ENCODE measurements at places on chromosomes 13 and 19.

- DNase-seq: peak; percentile 82
These were observed 24.1 kb upstream of the UBAC2 start for GRCh38 chr13:99176309-99177276.

DNA sequence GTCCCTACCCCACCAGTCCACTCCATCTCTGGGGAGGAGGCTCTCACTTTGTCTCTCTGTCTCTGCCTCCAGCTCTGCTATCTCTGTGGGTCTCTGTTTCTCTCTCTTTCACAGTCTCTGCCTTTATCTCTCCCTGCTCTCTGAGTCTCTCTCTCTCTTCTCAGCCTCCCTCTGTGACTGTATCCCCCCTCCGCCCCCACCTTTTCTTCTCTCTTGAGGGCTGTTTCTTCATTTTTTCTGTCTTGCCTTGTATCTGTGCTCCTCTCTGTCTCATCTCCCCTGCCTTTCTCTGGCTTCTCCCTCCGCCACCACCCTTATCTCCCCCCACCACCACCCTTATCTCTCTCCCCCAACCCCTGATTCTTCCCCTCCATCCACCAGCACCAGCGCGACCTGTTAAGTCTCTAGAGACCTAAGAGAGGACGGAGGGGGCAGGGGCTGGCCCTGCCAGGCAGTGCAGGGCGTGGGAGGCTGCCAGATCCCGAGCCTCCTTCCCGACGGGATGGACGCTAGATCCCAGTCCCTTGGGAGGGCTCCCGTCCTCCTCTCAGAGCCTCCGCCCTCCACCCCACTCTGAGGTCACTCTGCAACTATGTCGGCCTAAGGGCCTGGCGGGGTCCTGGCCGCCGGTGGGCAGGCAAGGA lies 1.0 kb downstream of the AXL start:
- DNase-seq: no peak

DNA sequence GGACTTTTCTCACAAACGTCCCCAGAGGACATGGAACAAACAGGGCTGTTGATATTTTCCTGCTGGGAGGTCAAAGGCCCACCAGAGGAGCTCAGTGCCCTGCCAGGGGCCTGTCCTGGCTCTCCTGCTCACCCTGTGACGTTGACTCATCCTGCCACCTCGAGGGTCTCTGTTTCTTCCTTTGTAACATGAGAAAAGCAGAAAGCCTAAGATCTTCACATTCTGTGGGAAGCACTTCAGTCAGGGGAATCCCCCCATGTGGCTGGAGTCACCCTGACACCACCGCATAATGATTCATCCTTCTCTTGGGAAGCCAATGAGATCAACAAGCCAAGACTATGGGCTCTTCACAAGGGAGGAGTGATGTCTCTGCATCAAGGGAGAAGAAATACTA lies 147.9 kb downstream of the KATNAL1 start:
- DNase-seq: no peak

DNA sequence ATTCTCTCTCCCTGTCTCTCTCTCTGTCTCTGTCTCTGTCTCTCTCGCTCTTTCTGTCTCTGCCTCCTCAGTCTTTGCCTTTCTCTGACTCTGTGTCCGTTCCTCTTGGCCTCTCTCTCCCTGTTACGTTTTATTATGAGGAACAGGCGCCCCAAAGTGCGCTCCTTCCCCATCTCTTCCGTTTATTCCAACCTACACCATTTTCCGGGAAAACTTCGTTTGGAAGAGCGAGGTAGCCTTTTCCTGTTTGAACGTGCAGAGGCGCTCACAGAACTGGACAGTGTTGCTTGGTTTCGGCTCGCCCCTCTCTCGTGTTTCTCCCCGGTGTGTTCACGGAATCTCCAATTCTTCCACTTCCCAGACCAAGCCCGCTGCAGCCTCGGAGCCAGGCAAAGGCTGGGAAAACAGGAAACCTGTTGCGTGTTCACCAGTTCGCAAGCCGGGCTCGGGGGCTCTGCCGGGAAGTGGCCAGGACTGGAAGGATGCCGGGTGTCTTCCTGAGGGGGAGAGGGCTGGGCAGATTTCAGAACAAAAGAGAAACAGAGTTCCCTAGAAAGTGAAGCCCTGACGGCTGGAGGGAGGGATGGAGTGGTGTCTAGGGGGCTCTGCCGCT lies 605 bp downstream of the TMEM255B start:
- no peak for DNase-seq

- no peak for DNase-seq
These were observed 1555.5 kb downstream of the UQCRFS1 start for GRCh38 chr19:27657271-27658051.

- DNase-seq: no peak
These were observed 4.7 kb upstream of the CYP2A13 start for GRCh38 chr19:41083516-41083915.

DNA sequence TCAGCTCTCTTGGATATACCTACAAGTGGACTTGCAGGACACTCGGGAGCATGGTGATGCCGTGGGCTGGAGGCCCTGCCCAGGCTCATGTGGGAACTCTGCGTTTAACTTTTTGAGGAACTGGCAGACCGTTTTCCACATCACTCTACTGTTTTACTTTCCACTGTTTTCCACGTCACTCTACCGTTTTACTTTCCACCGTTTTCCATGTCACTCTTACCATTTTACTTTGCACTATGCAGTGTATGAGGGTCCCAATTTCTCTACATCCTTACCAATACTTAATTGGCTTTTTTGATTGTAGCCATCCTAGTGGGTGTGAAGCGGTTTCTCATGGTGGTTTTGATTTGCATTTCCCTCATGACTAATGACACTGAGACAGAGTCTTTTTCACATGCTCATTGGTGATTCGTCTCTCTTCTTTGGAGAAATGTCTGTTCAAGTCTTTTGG lies 40.5 kb downstream of the GATAD2A start:
- no peak for DNase-seq

DNA sequence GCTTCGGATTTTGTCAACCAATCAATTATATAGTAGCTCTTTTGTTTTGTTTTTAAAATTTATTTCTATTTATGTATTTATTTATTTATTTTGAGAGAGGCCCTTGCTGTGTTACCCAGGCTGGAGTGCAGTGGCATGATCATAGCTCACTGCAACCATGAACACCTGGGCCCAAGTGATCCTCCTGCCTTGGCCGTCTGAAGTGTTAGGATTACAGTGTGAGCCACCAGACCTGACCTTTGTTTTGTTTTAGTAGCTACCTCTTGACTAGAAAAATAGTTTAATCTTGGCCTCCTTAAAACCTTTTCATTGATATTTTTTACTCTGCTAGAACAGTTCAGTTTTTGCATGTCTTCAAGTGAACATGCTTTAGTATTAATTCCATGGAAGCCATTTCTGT lies 15.1 kb downstream of the GARRE1 start:
- no peak for DNase-seq

GRCh38 chr19:17965370-17966128 lies 1.4 kb upstream of the KCNN1 start:
- no peak for DNase-seq

GRCh38 chr13:71619096-71619495 lies 247.9 kb downstream of the DACH1 start:
- no peak for DNase-seq

DNA sequence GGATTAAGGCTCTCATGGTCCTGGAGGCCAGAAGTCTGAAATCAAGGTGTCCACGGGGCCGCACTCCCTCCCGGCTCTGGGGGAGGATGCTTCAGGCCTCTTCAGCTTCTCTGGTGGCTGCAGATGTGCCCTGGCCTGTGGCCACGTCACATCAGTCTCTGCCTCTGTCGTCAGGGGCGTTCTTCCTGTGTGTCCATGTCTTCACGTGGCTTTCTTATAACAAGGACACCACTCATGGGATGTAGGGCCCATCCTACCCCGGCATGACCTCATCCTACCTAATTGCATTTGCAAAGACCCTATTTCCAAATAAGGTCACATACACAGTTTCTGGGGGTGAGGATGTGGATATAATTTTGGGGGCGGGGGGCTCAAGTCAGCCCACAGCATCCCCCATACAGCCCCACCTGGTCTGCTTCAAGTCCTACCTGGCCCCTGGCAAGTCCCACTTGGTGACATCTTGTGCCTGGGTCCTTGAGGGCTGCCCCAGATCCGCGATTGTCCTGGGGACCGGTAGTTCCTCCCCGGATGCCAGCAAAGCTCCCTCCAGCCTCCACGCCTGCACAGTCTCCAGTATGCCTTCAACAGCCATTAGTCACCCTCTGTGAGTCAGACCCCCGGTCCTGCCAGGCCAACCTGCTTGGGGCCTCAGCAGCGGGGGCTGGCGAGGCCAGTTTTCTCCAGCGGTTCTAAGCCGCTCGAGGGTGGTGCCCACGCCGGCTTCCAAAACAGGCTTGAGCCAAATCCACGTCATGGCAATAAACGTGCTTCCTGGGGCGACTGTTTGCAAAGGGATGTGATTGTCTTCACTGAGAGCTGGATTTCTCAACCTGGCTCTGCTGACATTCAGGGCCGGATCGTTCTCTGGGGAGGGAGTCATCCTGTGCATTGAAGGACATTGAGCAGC lies 32.2 kb downstream of the MYO9B start:
- DNase-seq: peak; percentile 74

- no peak for DNase-seq
These were observed 57.1 kb downstream of the ALOX5AP start for GRCh38 chr13:30792285-30793000.

DNA sequence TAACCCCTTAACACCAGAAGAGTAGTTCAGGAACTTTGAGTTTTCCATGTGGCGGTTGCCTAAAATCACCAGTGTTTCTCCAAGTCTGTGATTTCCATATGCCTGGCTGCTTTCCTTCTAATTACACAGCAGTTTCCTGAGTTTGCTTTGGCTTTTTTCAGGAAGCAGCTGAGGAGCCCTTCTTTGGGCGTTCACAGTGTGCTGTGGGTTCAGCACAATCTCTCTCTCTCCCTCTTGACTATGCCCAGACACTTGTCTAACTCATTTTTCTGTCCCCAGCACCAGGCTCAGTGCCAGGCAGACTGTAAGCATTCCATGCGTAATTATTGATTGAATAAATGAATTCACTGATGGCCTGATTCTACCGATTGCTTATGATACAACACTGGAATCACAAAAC lies 19.7 kb downstream of the SCEL start:
- DNase-seq: no peak

DNA sequence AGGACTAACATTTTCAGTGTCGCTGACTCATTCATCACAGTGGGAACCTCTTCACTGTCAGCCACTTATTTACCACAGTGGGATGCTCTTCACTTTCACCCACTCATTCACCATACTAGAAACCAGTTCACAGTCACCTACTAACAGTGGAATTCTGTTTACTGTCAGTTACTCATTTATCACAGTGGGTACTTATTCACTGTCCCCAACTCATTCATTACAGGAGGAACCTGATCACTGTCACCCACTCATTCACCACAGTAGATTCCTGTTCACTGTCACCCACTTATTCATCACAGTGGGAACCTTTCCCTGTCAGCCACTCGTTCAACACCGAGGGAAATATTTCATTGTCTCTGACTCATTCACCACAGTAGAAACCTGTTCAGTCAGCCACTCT lies 10.1 kb upstream of the ZNF85 start:
- DNase-seq: no peak

DNA sequence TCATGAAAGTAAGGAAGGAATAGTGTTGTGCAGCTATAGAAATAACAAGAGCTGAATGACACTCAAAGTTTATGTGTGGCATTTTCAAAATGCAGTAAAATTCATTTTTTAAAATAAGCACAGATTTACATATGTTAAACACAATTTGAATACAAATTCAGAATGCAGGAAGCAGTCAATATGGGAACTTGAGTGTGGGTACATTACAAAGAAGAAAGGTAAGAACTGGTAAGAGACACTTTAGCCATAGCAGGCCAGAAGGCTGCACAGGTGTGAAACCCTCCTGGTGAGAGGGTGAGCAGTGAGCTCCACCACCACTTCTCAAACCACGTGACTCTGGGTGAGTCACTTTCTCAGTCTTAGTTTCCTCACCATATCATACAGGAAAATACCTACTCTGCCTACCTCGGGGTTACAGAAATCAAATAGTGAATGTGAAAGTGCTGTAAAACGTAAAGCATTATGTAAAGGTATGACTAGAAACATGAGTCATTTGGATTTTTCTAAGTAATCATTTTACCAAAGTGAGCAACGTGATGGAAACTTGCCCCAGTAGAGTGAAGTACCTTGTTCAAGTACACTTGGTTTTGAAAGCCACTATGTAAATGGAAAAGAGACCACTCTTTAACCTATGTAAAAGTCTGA lies 40.5 kb downstream of the USP12 start:
- DNase-seq: peak; percentile 86

GRCh38 chr13:30675717-30676116 lies 58.0 kb downstream of the USPL1 start:
- DNase-seq: no peak

- no peak for DNase-seq
These were observed 30.9 kb upstream of the CXCL17 start for GRCh38 chr19:42473686-42474085.

DNA sequence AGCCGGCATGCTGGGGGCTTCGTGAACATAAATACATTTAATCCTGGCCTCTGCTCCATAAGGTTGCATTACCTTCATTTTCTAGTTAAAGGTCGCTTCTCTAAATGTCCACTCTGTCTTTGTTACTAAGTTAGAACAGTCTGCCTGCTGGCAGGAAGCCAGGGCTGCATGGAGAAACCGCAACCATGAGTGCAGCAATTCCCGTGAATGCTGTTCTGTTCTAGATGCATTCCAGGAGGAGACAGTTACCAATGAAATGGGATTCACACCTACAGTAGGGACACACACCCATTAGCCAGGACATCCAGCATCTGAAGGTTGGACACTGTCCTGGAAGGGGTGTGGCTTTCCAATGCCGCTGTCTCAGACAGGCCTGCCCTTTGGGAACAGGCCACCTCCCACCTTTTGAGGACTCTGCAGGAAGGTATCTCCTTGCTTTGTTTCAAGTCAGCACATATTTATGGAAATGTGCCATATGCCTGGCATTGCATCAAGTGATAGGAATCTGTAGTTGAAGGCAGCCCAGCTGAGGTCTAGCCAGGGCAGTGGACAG lies 129.7 kb downstream of the SLC7A1 start:
- no peak for DNase-seq

DNA sequence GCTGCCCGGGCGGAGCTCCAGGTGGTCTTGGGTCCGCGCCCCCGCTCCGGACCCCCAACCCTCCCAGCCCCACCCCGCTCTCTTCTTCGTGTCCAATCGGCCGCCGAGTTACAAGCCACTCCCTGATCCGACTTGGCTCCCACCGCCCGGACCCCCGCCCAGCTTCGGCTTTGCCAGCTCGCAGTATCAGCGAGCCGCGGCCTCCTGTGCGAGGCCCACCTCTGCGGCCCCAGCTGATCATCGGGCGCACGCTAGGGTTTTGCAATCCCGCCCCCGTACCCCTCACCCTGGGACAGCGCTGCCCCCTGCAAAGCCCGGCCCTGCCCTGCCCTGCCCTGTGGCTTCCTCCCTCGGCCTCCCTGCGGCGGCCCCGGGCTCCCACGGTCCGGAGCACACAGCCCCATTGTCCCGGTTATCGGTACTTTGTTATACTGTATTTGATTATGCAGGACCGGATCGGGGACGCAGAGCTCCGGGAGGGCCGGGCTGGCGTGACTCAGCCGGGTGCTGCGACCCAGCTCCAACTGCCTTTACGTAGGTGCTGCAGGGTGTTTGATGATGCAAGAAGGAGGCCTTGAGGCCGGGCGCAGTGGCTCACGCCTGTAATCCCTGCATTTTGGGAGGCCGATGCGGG lies 598 bp upstream of the LPAR2 start:
- peak; percentile 48 for DNase-seq

Data from CD4-positive, alpha-beta T cell treated with Interleukin-4 for 1 hour (primary cell).